Dermis blood vessel endothelial cell (primary cell): ENCODE measurements at places on chromosomes 13 and 19. TPM values are rescaled to one million over a fixed set of nuclear protein-coding genes. Genes with fewer than 3 reads are reported as not detected.
A peak's percentile ranks its signal among the peaks of the same experiment; 100 is the strongest.

DNA sequence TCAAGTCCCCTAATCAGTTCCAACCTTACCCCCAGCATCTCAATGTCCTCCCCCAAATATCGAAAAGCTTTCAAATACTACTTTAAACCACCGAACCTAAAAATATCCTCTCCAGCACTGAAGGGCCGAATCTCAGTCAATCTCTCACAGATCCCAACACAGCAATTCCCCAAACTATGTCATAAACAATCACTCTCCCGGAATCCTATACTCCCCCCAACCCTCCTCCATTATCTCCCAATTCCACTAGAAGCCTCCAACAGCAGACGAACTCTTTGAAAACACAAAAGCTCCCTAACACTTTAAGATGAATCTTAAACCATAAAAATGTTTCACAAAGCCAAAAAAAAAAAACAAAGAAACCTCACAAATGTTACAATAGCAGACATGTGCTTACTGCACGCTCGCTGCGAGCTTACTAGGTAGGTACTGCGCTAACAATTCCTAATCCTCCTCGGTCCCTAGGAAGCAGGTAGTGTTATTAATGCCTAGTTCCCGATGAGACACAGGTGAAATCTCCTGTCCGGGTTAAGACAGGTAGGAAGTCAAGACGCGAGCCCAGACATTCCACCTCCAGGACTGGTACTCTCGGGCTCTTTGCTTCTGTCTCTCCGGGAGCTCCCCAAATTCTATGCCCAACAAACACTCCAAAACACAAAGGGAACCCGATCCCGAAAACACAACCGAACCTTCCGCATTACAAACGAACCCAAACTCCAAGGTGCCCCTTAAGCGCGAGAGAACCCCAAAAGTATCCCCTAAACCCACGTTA, 14.2 kb downstream of the FBXO46 start:
- peak; percentile 47 for DNase-seq

DNA sequence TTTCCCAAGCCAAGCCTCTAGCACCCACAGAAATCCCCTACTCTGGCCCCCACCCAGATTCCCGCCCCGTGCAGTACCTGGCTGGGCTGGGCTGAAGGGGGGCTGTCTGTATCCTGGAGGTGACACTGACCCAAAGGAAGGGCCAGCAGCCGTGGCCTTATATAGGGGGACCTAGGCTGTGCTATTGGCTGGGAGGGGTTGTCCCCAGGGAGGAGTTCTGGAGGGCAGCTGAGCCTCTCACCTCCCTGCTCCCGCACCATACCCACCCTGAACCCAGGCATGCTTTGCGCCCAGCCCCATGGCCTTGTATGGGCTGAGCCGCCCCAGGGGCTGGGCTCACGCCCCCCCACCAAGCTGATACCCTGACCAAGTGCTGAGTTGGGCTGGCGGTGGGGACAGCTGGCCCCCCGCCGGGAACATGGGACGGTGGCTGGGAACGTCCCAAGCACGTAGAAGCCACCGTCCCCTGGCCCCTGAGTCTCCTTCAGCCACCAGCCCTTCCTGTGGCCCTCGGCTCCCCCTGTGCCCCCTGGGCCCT, at the start of gene CKM:
Gene CKM, minus strand, starts transcription at position 132 of the 538 bp plus-strand sequence. CDS start 3,162 bp downstream, outside the sequence.
- DNase-seq = no peak

GRCh38 chr19:58134244-58134643, 16.3 kb downstream of the ZNF329 start:
- DNase-seq = no peak

- peak; percentile 85 for DNase-seq
Measured at GRCh38 chr19:11673608-11674041, 65.1 kb downstream of the ZNF823 start.

GRCh38 chr19:13887517-13887916, 10.6 kb downstream of the NANOS3 start:
- DNase-seq = no peak

The IL17D gene
- 2.7 and 3.7 TPM in 2 replicates for total RNA-seq

DNA sequence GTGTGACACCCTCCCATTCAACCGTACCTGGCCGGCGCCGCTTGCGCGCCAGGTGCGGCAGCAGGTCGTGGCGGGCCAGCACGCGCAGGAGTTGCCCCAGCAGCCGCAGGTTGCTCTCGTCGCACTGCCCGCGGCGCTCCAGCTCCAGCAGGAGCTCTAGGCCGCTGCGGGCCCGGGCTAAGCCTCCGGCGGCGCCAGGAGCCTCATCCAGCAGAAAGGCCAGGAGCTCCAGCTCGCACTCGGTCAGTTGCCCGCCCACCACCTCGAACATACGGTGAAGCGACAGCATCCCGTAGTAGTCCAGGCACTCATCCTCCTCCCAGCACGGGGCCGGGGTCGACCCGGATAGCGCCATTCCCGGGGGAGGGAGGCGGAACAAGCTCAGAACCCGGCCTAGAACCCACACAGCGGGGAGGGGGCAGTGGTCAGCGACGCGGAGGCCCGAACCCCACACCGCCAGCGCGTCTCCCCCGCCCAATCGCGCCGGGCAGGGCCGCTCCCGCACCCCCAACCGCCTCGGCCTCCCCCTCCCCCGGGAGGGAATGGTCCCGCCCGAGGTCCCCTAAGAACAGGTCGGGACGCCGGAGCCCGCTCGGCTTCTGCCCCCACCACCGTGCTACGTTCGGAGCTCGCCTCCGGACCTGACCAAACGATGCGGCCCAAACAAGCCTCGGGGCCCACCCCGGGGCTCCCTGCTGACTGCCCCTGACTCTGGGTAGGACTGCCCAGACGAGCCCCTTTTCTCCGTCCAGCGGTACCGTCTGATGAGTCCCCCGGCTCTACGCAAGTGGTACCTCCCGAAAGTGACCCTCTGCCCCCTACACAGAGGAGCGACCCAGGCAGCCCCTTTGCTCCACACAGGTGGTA, 591 bp downstream of the DEDD2 start:
- DNase-seq = peak; percentile 54

DNA sequence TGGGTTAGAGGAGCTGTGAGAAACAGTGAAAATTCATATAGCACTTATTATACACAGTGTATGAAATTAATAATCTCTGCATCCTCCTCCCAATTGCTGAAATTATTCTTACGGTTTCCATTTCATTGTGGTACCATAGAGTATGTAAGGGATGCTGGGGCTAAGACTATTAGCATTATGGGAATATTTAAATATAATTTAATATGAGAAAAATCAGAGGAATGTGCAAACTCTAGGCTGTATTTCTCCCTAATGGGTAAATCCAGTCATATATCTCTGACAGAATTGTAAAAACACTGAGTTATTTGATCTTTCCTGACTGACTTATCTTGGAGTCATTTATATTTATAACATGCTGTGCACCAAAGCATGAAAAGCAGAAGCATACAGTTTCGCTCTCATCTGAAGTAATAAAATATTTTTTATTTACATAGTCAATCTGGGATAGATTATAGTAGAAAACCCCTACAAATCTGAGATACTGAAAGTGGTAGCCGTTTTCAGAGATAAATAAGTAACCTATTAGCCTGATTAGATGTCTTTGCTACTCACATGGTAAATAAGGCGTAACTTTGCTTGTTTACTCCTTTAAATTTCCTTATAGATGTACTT, 34.9 kb downstream of the LRCH1 start:
- DNase-seq = no peak
